AG09319 (cell line): ENCODE measurements at places on chromosomes 2 and 18.

DNA sequence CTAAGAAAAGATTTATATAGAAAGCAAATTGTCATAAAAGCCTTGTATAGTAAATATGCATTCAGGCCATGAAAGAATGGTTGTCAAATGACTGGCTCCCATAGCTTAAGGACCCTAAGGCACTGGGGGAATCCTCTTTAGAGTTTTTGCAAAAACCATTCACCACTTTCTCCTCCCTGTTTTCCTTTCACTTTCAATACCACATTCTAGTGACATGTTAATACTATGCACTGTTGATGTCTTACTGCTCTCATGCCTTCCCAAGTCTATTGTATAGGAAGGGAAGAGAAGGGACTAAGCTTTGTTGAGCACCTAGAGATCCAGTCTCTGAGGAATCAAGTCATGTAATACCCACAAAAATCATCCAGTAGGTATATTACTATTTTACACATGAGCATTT lies 383.0 kb upstream of the LRRTM1 start:
- no peak for DNase-seq

- DNase-seq: no peak
These were observed 493.4 kb upstream of the FSIP2 start for GRCh38 chr2:185245216-185245615.

DNA sequence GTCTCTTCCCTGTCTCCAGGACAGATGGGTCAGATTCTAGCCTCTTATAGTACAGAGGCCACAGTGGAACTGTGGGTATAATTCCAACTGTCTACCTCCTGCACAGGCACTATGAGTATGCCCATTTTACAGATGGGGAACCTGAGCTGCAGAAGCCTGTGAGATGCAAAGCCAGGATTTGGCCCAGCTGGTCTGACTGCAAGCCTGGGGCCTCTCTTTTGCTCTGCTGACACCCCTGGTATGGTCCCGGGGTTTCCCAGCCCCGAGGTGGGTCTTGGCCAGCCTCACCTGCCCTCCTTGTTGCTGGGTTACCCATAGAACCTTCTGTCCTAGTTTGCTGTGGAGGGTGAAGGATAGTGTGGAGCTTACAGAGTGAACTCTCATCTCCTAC lies 9.8 kb downstream of the HS6ST1 start:
- no peak for DNase-seq

DNA sequence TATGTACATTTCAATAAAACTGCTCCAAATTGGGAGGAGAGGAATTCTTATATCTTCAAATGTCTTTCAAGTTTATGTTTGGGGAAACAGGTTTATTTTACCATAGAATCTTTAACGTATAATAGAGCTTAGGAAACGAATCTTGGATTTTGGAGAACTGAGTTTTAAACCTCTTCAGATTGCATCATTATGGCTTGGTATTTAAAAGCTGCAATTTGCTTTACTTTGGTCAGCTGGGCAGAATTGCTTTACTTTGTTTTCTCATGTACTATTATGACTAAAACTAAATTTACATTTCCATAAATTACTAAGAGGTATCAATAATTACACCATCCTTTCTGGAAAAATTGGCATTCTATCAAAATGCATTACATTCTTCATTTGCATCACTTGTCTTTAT lies 54.6 kb downstream of the BAZ2B start:
- no peak for DNase-seq

DNA sequence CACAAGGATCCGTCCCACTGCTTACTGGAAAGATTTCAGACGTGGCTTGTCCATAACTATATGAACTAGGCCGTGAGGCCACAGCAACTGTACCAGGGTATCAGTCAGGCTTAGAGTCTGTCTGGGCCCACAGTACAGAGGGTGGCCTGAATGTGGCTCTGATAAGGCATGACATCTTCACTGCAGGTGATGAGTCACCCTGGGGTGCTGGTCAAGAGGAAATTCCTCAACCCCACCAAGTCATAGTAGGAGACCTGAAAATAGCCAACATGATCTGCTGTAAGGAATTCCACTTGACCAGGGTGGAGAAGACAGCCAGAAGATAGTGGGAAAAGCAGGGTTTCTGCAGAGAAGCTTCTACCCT lies 107.7 kb downstream of the INHBB start:
- no peak for DNase-seq

- DNase-seq: no peak
These were observed 352.8 kb upstream of the KCNH7 start for GRCh38 chr2:163191372-163191771.

DNA sequence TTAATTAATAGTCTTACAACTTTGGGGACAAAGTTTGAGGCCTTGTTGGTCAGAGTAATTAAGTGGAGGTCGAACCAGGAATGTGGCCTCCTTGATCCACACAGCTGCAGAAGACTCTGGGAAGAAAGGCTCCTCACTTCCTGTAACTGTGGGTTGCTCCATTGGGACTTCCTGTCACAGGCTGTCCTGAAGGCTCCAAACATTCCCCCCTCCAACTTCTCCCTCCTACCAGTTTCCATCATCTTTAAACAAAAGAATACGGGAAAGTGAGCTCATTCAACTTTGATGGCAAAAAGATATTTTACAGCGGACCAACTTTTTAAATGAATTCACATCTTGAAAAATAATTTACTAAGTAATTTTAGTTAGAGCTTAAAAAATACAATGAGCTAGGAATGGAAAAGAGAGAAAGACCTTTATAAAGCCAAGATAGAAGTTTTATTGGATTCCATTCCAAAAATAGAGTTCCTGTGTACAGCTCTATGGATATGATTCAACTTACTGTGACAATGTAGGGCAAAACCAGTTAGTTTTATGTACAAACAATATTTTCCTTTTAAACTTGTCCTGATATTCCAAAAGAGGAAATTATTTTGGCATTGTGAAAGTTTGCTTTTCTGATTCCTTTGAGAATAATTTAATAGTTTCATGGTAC lies 212.0 kb upstream of the NABP1 start:
- no peak for DNase-seq

GRCh38 chr18:10332452-10332851 lies 122.0 kb upstream of the APCDD1 start:
- no peak for DNase-seq

DNA sequence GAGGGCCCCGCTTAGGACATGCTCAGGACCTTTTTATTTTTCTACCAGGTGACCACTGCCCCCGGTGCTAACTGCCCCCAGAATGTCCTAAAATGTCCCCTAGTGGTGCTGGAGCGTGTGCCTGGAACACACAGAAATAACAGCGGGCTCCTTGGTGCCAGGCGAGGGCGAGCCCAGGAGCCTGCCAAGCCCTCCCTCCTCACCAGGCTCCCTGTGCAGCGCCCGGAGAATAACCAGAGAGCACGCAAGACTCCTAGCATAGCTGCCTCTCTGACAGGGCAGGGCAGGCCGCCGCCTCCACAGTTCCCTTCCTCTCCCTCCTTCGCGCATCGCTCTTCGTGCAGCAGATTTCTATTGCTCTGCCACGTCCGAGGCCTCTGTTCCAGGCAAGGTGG lies 84.3 kb upstream of the ZNF516 start:
- DNase-seq: no peak

GRCh38 chr18:45871431-45872084 lies 46.1 kb downstream of the SIGLEC15 start:
- DNase-seq: no peak

- DNase-seq: no peak
These were observed 49.1 kb downstream of the ZEB2 start for GRCh38 chr2:144470816-144471215.

DNA sequence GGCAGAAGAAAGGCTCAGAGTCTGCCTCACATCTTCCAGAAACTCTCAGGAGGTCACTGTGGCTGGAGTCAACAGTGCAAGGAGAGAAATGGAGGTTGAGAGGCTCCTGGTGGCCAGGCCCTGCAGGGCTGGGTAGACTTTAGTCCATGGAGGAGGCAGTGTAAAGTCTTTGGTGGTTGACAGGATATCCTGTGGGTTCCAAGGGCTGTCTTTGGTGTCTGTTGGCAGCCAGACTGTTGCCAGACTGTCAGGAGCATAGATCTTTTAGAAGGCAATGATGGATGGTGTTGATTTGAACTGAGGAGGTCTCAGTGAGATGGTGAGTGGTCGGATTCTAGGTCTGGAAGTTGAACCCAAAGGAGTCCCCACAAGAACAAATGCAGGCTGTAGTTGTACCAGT lies 45.0 kb upstream of the SKOR2 start:
- no peak for DNase-seq

DNA sequence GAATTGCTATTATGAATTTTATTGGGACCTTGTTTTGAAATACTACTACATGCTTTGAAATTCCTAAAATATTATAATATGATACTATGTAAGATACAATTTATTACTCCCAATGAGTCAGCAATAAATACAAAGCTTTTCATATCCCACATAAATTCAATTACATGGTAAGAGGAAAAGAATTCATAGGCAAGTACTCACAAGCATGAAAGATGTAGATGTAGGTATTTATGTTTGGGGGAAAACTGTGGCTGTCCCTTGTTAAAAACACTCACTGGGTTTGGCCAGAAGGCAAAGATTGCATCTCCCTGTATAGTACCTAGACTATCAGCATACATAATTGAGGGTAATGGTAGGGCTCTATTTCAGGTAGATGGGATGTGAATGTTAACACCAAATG lies 90.4 kb downstream of the MBD2 start:
- no peak for DNase-seq

DNA sequence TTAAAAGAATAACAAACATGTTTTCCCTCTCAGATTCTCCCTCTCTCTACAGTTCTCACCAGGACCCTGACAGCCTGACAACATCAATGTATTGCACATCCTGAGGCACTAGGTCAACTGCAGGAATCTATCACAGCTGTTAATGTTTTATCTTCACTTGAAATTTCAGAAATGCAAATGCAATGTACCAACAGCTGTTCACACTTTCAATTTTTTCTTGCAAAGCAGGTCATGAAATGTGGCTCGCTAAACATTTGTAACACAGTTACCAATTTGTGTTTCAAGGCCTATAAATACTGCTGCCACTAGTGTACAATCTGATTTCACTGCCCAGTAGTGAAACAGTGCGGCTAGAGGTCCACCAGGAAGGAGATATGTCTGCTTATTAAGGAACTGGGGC lies 147.8 kb downstream of the EXOC6B start:
- no peak for DNase-seq

- DNase-seq: peak; percentile 71
These were observed 5.5 kb upstream of the ID2 start for GRCh38 chr2:8676191-8676920.

DNA sequence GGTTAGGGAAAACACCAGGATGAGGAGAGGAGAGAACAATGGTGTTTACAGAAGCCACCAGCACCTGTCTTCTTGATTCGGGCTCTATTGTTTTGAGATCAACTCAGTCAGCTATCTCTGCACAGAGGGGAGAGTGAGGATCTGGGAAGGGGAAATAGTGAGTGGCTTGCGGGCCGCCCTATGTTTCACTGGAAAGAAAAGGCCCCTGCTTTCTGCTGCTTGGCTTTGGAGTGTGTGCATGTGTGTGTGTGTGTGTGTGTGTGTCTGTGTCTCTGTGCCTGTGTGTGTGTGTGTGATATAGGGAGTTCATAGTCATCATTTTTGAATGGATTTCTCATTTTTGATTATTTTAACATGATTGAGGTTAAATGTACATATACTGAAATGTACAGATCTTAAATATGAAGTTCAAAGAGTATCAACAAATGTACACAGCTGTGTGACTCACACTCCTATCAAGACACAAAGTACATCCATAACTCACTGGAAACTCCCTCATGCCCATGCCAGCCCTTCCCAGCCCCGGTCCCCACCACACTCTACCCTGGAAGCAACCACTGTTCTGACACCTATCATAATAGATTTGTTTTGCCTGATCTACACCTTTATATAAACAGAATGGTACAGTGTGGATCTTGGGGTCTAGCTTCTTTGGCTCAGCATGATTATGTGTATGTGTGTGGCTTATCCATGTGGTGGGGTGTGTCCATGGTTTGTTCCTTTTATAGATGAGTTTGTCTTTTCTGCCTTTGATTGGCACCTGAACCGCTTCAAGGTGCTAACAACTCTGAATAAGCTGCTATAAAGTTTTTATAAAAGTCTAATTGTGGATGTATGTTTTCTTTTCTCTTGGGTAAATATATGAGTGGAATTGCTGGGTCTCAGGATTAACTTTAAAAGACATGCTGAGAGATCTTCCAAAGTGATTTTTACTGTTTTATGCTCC lies 258.3 kb downstream of the SETBP1 start:
- DNase-seq: no peak

DNA sequence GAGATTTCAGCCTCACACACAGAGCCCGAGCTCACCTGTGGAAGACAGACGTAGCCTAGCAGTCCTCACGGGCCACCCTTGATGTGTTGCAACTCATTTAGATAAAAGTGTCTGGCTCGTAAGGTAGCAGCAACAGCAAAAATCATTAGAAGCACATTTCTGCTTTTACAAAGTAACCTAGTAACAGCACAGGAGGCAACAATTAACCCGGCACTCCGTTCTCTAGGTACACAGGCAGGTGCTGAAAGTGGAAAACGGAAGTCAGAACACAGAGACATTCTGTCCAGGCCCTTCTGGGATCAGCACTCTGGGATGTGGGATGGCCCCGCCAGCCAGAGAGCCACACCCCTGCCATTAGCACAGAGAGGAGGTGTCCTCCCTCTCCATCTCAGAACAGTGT lies 99.3 kb downstream of the KLHL29 start:
- DNase-seq: no peak
